ENCODE measurements at places on chromosomes 7 and 10.
A peak's percentile ranks its signal among the peaks of the same experiment; 100 is the strongest.

DNA sequence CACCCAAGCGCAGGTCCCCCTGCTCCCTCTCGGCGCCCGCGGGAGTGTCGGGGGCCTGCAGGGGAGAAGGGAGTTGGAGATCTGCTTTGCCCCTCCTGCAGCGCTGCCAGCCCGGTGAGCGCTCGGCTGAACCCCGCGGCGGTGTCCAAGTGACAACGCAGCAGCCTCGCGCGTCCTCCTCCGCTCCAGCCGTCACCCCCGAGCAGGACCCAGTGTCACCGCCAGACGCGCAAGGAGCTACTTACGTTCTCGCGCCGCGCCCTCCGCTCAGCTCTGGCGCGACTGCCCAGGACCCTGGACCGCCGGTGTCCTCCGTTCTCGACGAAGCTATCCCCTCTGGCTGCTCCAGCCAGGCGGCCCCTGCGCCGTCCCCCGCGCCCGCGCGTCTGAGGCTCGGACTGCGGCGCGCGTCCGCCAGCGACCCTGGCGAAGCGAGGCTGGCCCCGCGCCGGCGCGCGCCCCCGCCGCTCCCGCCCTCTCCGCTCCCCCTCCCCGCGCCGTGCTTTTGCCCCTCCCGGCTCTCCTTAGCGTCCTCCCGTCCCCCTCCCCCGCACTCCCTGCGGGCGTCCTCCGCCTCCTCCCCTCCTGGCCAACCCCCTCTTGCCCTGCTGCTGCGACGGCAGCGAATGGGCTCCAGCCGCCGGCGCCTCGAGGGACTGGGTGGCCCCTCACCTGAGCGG is at the start of gene NRCAM:
Gene NRCAM, minus strand, starts transcription at position 439 of the 680 bp plus-strand sequence. CDS start 216,372 bp downstream, outside the sequence.
- peak; percentile 94 for DNase-seq

- DNase-seq: no peak
Observed at GRCh38 chr7:108249453-108249852, 119.3 kb upstream of the LAMB4 start.

GRCh38 chr10:100140070-100140469 is 45.8 kb downstream of the ERLIN1 start:
- no peak for DNase-seq

DNA sequence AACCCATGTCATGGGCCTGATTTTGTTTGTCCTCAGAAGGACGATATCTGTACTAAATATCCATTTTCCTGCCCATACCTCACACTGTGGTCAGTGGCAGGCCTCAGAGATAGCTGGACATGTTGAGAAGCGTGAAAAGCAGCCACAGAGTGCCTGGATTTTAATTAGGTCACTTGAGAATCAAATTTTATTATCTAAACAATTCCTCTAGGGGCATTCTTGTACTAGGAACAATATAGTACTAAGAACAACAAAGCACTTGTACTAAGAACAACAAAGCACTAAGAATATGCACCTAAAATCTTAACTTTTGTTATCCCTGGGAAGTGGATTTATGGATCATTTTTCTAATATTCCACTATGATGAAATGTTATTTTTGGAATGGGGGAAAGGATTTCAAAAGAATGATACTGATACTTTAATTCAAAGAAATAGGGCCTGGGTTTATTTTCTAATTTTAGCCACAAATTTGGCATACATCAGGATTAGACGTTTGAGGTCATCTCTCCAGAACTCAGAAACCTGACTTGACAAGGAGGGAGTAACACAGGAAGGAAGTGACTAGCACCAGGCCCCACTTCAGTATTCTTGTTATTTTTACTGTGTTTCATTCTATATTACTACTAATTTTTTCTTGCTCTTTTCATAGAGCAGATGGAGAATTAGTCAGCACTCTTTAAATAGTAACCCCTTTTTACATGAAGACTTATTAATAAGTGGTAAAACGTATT is 112.2 kb downstream of the EXOC4 start:
- no peak for DNase-seq

DNA sequence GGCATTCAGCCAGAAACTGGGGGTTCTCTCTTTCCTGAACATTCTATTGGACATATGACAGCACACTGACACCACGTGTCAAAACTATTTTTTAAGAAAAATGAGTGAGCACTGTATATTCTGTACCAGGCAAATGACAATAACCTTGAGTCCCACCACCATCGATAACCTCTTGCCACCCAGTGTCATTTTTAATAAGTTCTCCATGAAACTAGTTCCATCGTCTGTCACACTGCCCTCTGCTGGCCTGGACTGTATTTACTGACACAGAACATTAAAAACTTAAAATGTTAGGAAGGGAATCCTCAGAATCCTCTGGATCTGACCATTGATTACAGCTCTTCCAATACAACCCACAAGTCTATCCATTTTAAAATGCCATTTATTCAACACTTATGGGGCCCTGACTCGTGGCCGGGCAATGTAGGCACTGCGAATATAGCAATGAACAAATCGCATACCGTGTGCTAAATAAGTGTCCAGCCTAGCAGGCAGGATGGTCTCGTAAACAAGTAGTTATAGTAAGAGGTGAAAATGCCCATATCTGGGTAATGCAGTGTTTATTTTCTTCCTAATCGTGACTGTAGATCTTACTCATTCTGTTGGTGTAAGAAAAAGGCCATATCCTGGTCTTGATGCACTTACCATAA is 35.9 kb upstream of the CACNB2 start:
- DNase-seq: peak; percentile 18

DNA sequence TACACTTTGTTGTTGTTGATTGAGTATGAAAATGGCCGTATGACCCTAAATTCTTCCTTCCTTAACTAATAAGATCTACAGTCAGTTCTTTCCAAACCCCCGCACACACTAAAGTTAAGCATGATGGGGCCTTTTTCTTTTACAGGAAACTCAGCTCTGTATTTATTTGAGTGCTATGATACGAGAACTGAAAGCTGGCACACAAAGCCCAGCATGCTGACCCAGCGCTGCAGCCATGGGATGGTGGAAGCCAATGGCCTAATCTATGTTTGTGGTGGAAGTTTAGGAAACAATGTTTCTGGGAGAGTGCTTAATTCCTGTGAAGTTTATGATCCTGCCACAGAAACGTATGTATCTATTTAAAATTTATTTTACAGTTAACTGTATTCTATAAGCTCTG is 14.2 kb upstream of the NUP42 start:
- no peak for DNase-seq

GRCh38 chr7:36283181-36283580 is 106.5 kb upstream of the ANLN start:
- DNase-seq: no peak

DNA sequence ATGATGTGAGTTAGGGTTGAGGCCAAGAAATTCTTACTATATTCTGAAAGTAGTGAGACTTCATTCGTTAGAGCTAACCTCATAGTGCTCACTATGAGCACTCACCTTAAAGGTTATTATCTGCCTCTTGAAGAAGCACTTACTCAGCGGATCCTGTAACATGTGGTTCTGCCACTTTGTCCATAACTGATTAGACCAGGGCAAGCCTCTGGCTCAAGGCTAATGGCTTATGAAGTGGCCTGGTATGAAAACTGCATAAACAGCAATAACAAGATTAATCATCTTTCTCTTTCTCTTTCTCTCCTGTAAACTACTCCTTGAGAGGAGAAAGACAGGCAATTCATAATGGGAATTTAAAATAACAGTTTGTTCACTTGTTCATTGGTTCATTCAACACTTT is 82.8 kb downstream of the MAPK8 start:
- peak; percentile 9 for DNase-seq

GRCh38 chr7:71486856-71487628 is 355.1 kb downstream of the GALNT17 start:
- DNase-seq: no peak

GRCh38 chr10:102729029-102730026 is 14.4 kb upstream of the WBP1L start:
- no peak for DNase-seq

DNA sequence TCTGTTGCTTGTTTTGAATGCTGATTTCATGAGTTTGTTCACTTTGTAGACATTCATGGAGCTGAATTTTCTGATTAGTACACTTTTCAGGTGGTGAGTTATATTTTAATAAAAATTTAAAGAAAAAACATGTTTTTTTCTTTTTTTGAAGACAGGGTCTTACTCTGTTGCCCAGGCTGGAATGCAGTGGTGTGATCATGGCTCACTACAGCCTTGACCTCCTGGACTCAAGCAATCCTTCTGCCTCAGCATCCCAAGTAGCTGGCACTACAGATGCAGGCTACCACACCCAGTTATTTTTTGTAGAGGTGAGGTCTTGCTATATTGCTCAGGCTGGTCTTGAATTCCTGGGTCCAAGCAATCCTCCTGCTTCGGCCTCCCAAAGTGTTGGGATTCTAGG is 23.7 kb downstream of the PDZD8 start:
- no peak for DNase-seq

DNA sequence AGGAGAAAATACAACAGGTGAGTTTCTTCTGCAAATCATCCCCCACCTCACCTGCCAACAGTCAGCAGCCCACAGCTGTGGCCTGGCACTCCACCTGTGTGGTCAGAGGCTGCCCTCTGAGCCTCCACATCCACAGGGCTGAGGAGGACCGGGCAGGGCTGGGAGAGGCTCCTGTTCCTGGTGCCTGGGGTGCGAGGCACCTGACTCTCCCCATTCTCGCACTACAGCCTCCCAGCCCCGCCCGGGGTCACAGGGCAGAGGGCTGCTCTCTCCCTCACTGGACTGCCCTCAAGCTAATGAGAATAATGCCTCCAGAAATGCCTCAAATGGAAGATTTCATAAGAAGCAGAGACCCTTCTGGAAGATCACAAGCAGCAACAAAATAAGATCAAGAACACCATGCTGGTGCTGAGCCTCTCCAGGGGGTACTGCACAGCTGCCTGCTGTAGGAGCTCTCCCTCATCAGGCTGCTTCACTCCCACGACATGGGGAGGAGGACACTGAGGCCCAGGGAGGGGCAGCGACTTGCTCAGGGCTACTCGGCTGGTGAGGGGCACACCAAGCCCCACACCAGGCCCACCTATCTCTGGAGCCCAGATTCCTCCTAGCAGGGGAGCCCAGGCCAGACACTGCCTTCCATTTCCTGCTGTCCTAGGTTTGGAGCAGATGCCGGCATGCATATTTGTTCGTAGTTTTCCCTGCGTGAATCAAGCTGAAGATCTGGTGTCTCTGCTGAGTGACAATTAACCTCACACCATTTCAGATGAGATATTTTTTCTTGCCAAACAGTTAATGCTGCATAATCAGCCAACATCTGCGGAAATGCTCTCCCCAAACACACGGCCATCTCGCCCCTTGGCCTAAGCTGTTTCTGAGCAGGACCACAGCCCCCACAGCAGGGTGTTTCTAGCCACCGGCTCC is 76.5 kb downstream of the FAM53B start:
- no peak for DNase-seq

GRCh38 chr10:133277277-133277992 is 767 bp upstream of the ADAM8 start:
- no peak for DNase-seq

DNA sequence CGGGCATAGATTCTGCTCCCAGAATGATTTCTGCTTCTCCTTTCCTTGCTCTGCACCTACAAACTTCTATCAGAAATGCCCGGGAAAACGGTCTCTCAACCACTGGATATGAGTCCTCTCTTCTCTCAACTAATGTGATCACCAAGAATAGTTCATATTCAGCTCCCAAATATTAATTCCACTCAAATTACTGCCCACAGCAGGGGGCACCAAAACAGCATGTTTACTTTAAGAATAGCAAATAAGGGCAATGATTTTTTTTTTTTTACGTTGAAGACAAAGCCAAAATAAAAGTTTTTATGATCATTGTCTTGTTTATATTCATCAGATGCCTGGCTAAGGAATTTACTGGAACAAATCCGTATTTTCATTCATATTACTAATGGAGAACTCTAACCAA is 94.9 kb upstream of the PRSS1 start:
- DNase-seq: peak; percentile 4

DNA sequence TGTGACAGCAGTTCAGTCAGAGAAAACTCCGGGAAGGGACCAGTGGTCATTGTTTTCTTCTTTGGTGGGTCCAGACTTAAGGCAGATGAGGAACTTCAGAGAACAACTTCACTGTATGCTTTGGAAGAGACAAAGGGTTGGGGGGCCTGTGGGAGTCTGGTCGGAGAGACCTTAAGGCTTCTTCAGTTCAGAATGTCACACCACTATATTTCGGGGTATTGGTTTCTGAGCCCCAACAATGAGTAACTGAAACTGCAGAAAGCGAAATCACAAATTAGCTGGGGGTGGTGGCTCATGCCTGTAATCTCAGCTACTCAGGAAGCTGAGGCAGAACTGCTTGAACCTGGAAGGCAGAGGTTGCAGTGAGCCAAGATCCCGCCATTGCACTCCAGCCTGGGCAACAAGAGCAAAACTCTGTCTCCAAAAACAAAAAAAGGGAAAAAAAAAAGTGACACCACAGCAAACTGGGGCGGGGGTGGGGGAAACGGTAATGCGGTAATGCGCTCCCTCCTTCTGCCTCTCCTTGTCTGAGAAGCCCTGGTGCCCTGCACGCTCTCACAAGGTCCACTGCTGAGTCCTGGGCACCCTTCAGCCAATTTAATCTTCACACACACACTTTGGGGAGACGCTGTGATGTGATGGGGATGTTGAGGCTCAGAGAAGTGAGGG is 2.2 kb upstream of the ADIRF start:
- no peak for DNase-seq

DNA sequence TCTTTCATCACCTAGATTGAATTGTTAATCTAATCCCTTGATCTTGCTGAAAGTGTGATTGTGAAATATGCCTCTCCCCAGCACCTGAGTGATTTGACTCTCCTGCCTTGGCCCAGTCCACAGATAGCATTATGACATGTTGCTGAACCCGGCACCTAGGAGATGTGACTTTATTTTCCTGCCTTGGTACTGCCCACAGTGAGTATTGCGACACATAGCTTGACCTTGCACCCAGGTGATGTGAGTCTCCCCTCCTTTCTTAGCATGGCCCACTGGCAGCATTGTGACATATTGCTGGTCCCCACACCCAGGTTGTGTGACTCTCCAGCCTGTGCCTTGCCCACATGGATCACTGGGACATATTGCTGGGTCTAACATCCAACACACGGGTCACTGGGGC is 32.5 kb upstream of the ZNF107 start:
- DNase-seq: no peak

DNA sequence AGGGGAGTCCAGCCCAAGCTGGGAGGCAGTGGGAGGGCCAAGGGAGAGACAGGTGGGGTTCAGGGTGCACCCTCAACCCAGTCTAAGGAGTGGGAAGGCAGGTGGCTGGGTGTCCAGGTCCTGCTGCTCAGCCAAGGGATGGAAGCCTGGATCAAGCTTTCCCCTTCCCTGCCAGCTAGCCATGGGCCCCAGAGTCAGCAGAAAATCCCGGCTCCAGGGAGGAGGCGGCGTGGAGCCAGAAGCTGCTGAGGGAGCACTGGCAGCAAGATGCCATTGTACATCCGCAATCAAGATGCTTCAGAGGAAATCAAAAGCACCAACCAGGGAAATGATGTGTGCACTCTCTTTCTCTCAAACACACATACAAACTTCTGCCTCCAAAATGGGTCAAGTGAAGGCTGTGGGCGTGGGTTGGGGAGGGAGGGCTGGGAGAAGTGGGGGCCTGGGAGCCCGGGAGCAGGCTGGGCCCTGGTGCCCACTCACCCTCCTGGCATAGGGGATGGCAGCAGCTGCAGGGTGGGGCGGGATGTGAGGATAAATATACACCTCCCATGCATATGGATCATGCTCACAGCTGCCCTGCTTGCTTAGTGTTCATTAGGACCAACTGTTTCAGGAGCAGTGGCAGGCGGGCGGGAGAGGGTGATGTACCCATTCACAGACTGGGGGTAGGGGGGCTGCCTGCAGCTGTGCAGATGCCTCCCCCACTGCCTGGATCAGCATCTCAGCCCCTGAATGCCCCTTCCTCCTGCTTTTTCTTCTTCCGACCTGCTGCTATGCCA is 24.2 kb downstream of the TRIM8 start:
- no peak for DNase-seq

- DNase-seq: no peak
Observed at GRCh38 chr10:23421397-23421796, 17.5 kb upstream of the OTUD1 start.
